ENCODE measurements at places on chromosomes 1 and 21.
A peak's percentile ranks its signal among the peaks of the same experiment; 100 is the strongest.

GRCh38 chr1:86696522-86696921, 7.9 kb upstream of the SH3GLB1 start:
- no peak for DNase-seq

GRCh38 chr1:107843989-107844388, 121.0 kb downstream of the VAV3 start:
- DNase-seq: no peak

GRCh38 chr1:115453666-115454065, 115.6 kb upstream of the NGF start:
- DNase-seq: no peak

- no peak for DNase-seq
Measured at GRCh38 chr1:197182716-197183115, 36.2 kb upstream of the ASPM start.

DNA sequence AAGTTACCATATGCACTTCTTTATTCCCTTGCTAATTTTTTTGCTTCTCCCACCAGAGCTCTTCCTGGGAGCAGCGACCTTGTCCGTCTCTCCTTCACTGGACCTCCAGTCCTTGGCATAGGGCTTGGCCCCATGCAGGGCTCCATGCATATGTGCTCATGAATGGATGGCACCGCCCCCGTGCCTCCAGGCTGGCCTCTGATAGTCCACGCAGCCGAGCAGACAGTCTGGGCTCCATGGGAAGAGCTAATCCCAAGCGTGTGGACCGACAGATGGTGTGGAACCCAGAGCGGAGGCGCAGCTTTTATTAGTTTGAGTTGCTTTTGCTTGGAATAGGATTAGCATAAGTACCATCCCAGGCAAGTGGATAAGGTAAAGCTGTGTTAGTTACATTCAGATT, 41.8 kb downstream of the CDCP2 start:
- no peak for DNase-seq

GRCh38 chr1:202348005-202348508, 442 bp upstream of the PPP1R12B start:
- DNase-seq: no peak

- no peak for DNase-seq
Measured at GRCh38 chr1:160706526-160707235, 4.9 kb downstream of the CD48 start.

DNA sequence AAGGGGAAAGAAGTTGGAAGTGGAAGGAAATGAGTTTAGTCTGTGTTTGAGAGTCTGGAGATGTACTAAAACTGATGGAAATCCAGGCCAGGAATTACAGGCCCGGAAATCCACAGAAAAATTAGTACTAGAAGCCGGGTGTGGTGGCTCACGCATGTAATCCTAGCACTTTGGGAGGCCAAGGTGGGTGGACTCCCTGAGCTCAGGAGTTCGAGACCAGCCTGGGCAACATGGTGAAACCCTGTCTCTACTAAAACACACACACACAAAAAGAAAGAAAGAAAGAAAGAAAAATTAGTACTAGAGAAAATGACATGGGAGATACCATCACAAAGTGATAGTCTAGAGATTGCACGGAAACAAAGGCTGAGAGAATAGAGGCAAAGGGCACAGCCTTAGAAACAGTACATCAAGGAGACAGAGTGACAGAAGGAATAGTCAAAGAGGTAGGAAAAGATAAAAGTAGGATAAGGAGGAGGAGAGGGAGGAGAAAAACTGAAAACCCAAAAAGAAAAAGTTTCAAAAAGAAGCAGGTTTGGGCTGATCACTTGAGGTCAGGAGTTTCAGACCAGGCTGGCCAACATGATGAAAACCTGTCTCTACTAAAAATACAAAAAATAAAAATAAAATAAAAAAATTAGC, 4.8 kb upstream of the TAF13 start:
- DNase-seq: no peak

- no peak for DNase-seq
Measured at GRCh38 chr21:34906401-34906800, 142.7 kb downstream of the RUNX1 start.

GRCh38 chr1:56329970-56330369, 249.4 kb downstream of the PLPP3 start:
- no peak for DNase-seq

- peak; percentile 93 for DNase-seq
Measured at GRCh38 chr1:225866061-225866837, 15.9 kb downstream of the TMEM63A start.

Data from KBM-7 (cell line).